Activated CD8-positive, alpha-beta T cell treated with anti-CD3 and anti-CD28 coated beads, Interleukin-2, amount 10 ng/mL, durations not matched to agents 7 days and 5 days (primary cell): ENCODE measurements at places on chromosomes 11 and 22. TPM values are rescaled to one million over a fixed set of nuclear protein-coding genes. Genes with fewer than 3 reads are reported as not detected.

GRCh38 chr22:20436768-20437612 is 635 bp downstream of the SCARF2 start:
- peak overlapping the region; percentile 1 for H3K4me3 ChIP-seq
- H3K36me3 ChIP-seq: no peaks in the 10 kb centered on the region
- no peak overlapping the region for H3K27ac ChIP-seq
- H3K27me3 ChIP-seq: peaks cover 58% of the 10 kb centered on the region

- no peak overlapping the region for H3K4me3 ChIP-seq
- no peaks in the 10 kb centered on the region for H3K36me3 ChIP-seq
- H3K4me1 ChIP-seq: no peaks in the 10 kb centered on the region
- H3K27me3 ChIP-seq: no peaks in the 10 kb centered on the region
- H3K27ac ChIP-seq: no peak overlapping the region
- DNase-seq: no peak
Measured at GRCh38 chr11:115005663-115006062, 327.3 kb downstream of the NXPE2 start.

DNA sequence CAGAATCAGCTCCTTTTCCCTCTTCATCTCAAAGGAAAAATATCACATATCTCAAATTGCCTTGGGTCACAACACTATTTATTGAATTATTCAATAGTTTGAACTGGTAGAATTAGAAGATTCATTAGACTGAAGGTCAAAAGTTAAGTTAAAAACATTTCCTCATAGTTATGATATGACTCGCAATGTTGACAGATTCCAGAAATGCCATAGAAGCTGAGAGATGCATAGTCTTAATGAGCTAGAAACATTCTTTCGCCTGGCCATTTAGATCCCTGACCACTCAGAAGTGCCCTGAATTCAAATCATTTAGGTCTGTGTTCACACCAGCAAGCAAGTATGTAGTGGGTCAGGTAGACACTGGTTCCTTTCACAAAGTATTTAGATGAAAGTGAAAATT is 44.4 kb downstream of the FAT3 start:
- H3K4me3 ChIP-seq: no peak overlapping the region
- no peaks in the 10 kb centered on the region for H3K4me1 ChIP-seq
- no peak for DNase-seq
- H3K27ac ChIP-seq: no peak overlapping the region

- peak overlapping the region; percentile 96 for H3K27ac ChIP-seq
- DNase-seq: peak; percentile 97
- peaks cover 64% of the 10 kb centered on the region for H3K36me3 ChIP-seq
- peak overlapping the region; percentile 59 for H3K4me3 ChIP-seq
- H3K27me3 ChIP-seq: no peaks in the 10 kb centered on the region
- peaks cover 94% of the 10 kb centered on the region for H3K4me1 ChIP-seq
Measured at GRCh38 chr11:85752890-85753581, 57.9 kb downstream of the SYTL2 start.

- no peaks in the 10 kb centered on the region for H3K36me3 ChIP-seq
- H3K27me3 ChIP-seq: peaks cover 15% of the 10 kb centered on the region
- H3K4me3 ChIP-seq: no peak overlapping the region
- no peak for DNase-seq
- H3K27ac ChIP-seq: no peak overlapping the region
- H3K4me1 ChIP-seq: no peaks in the 10 kb centered on the region
Measured at GRCh38 chr11:125312391-125312790, 147.8 kb downstream of the PKNOX2 start.

DNA sequence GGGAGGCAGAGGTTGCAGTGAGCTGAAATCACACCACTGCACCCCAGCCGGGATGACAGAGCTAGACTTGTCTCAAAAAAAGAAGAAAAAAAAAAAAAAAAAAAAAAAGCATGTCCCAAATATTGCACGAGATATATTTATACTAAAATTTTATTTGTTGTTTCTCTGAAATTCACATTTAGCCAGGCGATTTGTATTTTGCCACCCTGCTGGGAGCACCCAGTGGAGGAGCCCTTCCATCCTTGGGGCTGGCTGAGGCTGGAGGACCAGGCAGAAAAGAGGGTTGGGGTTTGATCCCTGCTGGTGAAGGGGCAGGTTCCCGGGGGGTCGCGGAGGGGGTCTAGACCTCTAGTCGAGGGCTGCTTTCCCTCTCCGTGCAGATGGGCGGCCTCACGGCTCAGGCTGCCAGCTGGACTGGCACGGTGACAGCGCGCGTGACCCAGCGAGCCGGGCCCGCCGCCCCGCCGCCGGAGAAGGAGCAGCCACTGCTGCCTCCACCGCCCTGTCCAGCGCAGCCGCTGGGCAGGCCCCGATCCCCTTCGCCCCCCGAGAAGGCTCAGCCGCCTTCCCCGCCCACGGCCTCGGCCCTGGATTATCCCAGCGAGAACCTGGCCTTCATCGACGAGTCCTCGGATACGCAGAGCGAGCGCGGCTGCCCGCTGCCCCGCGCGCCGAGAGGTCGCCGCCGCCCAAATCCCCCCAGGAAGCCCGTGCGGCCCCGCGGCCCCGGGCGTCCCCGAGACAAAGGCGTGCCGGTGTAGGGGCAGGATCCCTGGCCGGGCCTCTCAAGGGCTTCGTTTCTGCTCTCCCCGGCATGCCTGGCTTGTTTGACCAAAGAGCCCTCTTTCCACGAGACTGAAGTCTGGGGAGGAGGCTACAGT is 952 bp upstream of the CATSPERZ start:
- no peak for DNase-seq
- no peak overlapping the region for H3K27ac ChIP-seq
- peaks cover 64% of the 10 kb centered on the region for H3K27me3 ChIP-seq
- H3K36me3 ChIP-seq: no peaks in the 10 kb centered on the region

GRCh38 chr22:22687638-22688500 is 43.5 kb downstream of the GGTLC2 start:
- H3K4me1 ChIP-seq: no peaks in the 10 kb centered on the region
- DNase-seq: peak; percentile 47
- peaks cover 4% of the 10 kb centered on the region for H3K27me3 ChIP-seq

Gene KCNA4
- not detected for total RNA-seq

Gene TMPRSS13
- total RNA-seq: 2.5 TPM
